AG04449 (cell line): ENCODE measurements at places on chromosomes 3 and 15.

- DNase-seq: no peak
Observed at GRCh38 chr3:117916839-117917238, 1117.8 kb downstream of the IGSF11 start.

DNA sequence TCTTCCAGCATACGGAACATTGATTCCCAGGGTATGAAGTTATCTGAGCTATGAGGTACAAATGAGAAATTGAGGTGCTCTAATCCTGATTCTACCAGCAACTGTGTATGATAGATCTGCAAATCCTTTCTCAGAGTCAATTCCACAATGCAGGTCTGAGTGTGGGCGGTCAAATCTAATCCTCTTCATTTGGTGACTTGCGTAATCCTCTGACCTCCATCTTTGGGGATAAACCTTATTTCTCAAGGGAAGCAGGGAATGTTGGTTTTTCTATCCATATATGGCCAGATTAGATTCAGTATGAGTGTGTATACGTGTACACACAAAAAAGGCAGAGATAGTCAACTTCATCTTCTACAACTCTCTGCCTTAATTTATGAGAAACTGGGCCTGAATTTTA, 348.4 kb upstream of the IL12A start:
- no peak for DNase-seq

DNA sequence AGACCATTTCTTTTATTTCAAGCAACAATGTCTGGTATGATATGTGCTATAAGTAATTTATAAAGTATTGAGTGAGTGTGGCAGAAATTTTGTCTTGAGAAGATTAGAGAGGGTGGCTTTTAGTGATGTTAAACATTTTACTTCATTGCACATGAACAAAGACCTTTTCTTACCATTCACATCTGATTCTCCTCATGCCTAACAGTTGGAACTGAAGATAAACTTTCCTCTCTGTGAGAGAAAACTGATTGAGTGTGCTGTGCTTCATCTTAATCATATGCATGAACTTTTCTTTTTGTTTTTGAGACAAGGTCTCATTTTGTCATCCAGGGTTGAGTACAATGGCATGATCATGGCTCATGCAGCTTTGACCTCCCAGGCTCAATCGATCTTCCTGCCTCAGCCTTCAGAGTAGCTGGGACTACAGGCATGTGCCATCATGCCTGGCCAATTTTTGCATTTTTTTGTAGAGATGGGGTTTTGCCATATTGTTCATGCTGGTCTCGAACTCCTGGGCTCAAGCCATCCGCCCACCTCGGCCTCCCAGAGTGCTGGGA, 377.7 kb upstream of the GOLIM4 start:
- DNase-seq: no peak

DNA sequence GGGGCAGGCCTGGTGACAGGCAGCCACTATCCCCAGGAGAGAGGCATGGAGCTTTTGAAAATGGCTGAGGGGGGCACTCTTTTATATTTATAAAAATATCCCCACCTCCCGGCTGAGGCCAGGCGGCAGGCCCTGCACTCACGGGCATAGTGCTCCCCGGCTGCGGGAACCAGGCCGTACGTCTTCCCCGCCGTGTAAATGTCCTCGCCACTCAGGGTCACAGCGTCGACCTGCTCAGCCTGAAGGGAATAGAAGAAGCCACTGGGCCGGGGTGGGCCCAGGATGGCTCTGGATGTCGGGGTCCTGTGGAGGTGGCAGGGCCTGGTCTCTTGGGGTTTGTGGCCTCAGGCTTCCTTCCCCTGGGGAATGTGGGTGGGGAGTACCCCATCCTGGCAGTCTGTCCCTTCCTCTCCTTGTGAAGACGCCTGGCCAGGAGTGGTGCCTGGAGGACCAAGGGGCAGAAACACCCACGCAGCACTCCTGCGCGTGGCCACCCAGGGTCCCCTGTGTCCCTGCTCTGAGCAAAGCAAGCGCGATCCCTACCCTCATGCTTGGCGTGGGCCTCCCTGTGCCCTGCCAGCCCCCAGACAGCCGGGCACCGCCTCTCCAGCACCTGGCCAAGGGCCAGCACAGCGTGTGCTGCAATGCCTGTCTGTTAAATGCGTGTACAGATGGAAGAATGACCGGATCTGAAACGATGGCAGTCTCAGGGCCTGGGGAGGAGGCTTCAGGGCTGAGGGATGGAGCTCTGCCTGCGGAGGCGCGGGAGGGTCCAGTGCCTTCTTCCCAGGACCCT, 18.9 kb downstream of the MELTF start:
- DNase-seq: no peak

DNA sequence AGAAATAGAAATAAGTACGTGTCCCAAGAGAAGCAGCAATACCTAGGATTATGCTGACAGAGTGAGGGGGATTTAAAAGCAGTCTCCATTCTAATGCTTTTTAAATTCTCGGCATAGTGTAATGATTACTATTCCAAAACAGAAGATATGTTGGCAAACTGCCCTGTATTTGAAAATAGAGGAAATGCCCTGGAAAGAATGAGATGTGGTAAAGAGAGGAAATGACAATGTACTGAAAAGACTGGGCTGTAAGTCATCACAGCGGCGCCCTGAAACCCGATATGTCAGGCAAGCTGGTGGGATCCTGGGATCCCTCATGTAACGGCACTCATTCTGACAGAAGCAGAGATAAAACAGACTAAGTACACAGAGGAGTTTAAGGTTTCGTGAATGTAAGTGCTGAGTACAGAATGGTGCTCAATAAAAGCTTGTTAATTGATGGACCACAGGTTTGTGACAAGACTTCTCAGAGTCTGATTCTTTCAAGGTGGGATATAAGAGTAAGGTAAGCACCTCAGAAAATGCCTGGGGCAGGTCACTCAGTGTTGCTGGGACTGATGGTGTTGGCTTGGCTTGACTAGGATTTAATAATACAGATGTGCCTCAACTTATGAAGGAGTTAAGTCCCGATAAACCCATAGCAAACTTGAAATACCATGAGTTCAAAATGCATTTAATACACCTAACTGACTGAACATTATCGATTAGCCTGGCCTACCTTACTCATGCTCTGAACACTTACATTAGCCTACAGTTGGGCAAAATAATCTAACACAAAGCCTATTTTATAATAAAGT, 91.4 kb downstream of the NFKBIZ start:
- DNase-seq: peak; percentile 94

GRCh38 chr3:53320697-53321096, 26.6 kb downstream of the DCP1A start:
- no peak for DNase-seq

DNA sequence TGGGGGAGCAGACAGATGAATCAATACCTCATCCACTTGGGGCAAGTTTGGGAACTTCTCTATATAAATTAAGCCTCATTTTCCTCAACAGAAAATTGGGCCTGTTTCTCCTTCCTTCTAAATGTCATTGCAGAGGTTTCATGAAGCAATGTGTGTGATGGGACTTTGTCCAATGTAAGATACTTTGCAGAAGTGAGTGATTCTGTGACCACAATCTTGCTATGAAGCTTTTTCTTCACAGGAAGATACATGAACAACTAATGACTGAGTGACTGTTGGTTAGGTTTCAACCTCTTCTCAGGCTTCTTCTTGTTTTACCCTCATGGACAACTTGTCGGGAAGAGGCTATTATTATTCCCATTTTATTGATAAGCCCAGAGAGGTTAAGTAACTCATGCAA, 11.0 kb downstream of the TMEM45A start:
- DNase-seq: no peak

- DNase-seq: no peak
Observed at GRCh38 chr3:18075799-18076198, 333.4 kb upstream of the TBC1D5 start.

DNA sequence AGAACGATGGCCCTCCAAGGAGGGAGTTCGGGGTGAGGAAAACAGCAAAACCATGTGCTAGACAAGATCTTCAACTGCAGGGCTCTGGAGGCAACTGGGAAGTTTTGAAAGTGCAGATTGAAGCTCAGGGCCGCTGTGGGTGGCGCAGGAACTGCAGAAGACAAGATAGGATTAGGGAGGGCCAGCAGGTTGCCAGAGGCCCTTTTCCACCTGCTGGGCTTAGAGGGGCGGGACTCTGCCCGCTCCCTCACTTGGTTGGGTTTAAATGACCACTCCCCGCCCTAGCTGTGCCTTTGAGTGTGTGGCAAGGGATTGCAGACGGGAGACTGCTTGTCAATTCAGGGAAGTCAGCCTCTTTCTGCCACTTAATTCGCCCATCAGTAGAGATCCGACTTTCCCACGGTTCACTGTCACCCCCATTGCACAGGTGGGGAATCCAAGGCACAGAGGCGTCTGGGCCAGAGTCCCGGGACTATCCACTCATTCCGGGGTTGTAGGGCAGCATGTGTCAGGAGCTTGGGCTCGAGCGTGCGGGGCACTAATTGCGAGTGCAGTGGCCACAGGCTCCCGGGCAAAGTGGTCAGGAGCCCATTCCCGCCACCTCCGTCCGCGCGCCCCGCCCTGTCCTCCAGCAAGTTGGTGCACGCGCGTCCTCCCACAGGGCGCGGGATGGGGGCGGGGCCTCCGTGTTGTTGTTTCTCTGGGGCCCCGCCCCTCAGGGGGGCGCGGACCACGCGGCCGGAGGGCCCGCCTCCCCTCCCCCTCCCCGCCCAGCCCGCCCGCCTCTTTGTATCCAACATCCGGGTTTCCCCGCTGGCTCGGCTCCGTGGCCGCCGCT, at the start of gene ACVR2B:
ACVR2B (plus strand) TSS at position 816 of the 838 bp plus-strand sequence. CDS start 433 bp downstream, outside the sequence.
- no peak for DNase-seq

GRCh38 chr3:154936196-154936595, 143.9 kb upstream of the MME start:
- no peak for DNase-seq

DNA sequence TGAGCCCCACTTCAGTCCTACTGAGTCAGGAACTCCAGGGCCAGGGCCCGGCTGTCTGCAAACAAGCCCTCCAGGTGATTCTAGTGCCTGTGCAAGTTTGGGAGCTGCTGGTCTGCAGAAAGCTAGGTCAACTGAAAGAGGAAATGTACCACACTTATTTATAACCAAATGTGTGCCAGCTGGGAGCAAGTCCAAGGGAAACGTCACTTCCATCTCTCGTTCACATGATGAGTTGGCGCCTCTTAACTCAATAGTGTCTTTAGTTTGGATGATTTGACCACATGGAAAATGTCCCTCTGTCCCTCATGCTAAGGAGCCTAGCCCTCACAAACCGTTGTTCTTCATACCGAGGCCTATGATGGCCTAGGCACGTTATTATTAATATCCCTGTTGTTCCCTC, 43.2 kb downstream of the GOLGA8S start:
- no peak for DNase-seq

GRCh38 chr15:73858062-73858461, 15.3 kb upstream of the TBC1D21 start:
- DNase-seq: no peak

- peak; percentile 55 for DNase-seq
Observed at GRCh38 chr3:89032346-89033013, 74.9 kb upstream of the EPHA3 start.

DNA sequence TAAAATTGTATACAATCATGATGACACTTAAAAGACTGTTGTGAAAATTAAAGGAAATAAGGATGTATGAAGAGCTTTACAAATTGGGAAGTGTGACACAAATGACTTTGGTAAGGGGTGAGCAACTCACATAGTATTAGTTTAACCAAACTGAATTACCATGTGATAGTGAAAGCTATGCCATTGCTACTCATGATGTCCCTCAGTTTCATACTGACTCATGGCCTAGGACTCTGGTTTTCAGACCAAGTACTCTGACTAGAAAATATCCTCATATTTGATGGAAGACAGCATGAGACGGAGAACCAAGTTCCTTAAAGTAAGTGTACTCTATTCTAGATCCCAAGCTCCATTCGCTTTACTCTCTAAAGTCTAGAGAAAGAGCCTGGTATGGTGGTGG, 203.2 kb upstream of the ICE2 start:
- peak; percentile 37 for DNase-seq

GRCh38 chr3:71803248-71803647, 18.3 kb upstream of the PROK2 start:
- DNase-seq: no peak

DNA sequence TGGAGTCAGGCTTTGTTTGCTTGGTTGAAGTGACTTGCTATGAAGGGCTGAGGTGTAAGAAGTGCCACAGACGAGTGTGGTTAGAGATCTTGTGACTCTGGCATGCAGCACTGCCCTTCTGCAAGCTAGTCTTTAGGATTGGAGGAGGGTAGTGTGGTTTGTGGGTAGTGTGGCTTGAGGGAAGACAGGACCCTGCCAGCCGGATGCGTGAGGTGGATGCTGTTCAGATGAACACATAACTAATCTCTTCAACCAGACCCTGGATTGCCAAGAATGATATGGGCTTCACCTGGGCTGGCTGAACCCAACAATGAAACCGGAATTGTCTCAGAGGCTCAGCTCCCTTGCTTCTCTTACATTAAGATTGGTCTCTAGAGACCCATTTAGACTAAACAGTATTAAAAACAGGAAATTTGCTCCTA, 32.7 kb downstream of the STARD9 start:
- DNase-seq: no peak

DNA sequence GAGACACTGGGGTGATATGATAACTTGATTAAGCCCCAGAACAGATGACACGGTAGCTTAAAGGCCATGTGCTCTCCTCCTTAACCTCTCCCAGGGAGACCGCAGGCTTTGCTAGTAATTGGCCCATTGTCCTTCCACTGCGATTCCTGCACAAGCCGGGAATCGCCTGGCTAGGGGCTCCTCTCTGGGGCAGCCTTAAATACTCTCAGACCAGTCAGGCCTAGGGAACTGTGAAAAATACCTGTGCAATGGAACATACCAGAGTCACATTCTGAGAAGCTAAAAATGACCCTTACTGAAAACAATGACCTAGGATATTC, 56.3 kb downstream of the CPN2 start:
- no peak for DNase-seq

GRCh38 chr15:63576441-63576840, 20.7 kb upstream of the FBXL22 start:
- no peak for DNase-seq

- DNase-seq: no peak
Observed at GRCh38 chr3:19250959-19251610, 102.8 kb downstream of the KCNH8 start.

- DNase-seq: no peak
Observed at GRCh38 chr15:31597466-31597865, 270.8 kb downstream of the KLF13 start.
